Activated CD4-positive, alpha-beta T cell treated with anti-CD3 and anti-CD28 coated beads for 36 hours (primary cell): ENCODE measurements at places on chromosomes 5 and 9. TPM values are rescaled to one million over a fixed set of nuclear protein-coding genes. Genes with fewer than 3 reads are reported as not detected.

DNA sequence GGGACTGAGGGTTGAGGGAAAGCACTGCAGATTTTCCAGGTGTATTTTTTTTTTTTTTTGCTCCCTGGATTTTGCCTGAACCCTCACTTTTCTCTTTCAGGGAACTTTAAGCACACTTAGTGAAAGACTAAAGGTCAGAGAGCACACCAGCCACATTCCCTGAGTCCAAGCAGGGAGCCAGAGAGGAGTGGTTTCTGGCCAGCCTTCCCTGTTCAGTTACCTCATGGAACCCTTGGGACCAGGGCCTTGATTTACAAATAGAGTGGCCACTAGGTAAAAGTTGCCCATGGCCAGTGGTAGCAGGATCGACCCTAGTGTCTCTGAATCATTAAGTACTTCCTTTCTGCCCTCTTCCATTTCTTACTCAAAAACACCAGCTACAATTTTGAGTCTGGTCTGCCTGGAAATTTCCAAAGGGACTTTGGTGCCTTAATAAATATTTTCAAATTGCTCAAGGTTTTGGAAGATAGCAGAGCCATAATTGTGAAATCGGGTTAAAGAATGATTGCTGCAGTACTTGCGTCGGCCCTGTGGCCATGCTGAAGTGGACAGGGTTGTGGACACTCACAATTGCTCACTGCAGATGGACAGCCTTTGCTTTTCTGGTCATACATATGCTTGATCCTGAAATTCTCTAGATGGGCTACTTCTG is 14.5 kb downstream of the PALM2AKAP2 start:
- DNase-seq = no peak

DNA sequence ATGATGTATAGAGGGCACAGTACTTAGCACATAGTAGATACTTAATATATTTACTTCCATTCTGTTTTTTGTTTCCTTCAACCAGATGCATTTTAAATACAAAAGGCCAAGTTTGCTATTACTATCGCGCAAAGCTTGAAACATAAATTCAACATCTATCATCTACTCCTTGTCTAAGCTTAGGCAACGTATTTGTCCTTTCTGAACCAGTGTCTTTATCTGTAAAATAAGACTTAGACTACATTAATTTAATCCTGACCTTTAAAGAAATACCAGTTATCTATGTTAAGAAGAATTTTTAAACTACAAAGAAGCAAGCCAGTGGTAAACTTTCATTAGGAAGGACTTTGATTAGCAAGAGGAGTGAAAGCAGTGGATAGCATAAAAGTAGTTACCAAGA is 173.0 kb downstream of the WDR70 start:
- no peak for DNase-seq

- DNase-seq = no peak
Measured at GRCh38 chr5:169158764-169159163, 142.2 kb downstream of the SLIT3 start.

GRCh38 chr5:127400539-127400938 is 109.9 kb downstream of the MEGF10 start:
- no peak for DNase-seq

- DNase-seq = no peak
Measured at GRCh38 chr5:139186752-139187326, 11.3 kb downstream of the SIL1 start.

DNA sequence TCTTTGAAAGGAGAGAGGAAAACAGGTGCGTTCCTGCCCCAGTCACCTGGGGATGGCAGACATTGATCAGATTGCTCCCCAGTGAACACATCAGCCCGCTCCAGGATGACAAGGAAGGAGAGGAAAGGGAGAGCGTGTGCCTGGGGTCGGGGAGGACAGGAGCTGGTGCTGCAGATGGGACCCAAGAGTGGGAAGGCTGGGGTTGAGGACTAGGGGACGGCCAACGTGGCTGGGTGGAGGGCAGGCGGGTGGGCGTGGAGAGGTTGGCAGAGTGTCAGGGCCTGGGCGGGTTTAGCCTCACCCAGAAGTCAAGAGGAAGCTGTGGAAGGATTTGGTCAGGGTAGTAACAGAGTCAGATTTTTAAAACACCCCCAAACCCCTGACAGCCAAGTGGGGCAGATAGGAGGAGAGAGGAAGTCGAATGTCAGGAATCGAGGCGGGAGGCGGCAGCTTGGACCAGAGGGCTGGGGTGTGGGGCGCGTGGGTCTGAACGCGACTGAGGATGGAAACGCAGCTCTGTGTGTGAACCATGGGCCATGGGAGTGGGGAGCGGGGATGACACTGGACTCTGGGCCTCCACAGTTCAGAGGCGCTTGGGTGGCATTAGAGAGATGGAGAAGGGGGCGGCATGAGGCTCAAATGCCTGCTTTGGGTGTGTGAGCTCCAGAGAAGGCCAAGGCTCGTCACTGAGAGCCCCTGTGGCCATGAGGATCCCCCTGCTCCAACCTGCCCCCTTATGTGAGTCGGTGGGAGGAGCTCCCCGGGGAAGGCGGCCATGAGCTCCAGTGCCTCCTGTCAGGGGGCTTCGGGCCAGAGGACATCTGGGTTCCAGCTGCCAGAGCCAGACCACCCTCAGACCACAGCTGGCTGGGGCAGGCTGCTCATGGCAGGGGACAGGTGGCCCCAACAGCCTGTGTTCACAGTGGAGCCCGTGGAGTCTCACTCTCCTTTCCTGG is 24.6 kb downstream of the LAMC3 start:
- DNase-seq = no peak

- no peak for DNase-seq
Measured at GRCh38 chr5:88142886-88143692, 125.6 kb downstream of the TMEM161B start.

DNA sequence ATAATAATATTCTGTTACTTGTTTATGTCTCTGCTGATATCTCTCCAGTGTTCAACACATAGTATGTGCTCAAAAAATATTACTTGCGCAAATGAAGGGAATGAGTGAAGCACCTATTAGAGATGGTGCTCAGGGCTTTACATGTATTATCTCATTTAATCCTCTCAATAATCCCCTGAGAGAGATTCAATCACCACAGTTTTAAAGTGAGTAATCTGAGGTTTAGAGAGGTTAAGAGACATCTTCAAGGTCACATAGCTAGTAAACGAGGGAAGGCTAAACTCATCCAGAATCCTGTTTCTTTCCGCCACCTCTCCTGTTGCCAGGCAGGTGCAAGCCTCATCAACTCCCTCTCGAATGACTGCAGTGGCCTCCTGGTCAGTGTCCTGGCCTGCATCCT is 82.0 kb downstream of the UGCG start:
- no peak for DNase-seq

- DNase-seq = no peak
Measured at GRCh38 chr9:111919875-111920274, 23.3 kb downstream of the UGCG start.

- no peak for DNase-seq
Measured at GRCh38 chr9:95043826-95044225, 273.7 kb downstream of the FANCC start.

Gene MSMP
- total RNA-seq = 0.39 TPM

GRCh38 chr5:113034182-113034773 is 57.7 kb downstream of the DCP2 start:
- no peak for DNase-seq

DNA sequence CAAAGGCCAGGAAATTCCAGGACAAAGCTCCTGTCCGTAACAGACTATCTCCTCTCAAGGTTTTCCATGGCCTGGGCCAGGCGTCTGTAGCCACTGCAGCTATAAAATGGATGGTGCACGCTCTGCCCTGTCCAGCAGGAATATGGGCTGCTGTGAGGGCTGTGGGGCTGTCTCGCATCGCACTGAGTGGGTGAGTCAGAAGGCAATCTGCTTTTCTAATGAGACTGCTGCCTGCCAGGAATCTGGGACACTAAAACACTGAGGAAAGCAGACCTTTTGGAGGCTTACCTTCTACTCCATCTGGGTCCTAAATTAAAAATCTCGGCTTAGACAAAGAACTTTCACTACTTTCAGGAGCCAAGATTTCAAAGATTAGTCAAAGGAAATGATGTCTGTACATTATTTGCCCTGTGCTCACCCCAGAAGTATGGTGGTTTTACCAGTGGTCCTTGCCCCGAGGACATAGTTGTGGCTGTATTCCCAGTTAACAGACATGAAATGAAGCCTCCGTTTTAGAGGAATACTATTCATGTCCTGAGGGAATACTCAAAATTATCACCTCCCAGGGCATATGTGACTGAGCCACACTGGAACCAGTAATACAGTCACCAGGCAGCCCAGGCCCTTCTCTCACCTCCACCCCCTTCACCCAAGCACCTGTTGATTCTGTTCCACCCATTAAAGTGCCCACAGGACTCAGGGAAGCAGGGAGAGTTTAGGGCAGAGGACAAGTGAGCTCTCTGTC is 56.4 kb downstream of the PFDN1 start:
- no peak for DNase-seq

Gene PCDHGA6
- 0.14 TPM for total RNA-seq

Gene PRKAA1
- 63.9 TPM for total RNA-seq

GRCh38 chr5:35009657-35010056 is 38.1 kb downstream of the AGXT2 start:
- no peak for DNase-seq

DNA sequence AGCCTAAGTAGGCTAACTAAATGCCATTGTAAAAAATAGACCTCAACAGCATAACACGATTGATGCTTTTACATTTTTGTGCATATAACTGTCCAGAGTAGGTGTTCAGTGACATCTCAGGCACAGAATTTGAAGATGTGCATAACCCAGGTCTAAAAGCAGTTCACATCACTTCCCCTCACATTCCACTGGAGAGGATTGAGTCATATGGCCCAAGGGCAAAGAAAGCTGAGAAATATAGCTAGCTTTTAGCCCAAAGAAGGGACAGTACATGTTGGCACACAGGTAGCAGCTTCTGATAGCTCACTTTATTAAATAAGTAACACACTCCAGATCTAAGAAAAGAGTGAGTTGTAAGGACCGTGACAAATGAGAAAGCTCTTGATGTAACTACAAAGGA is 2259.5 kb upstream of the WWC1 start:
- no peak for DNase-seq

Gene SLC25A2
- total RNA-seq = 0.27 TPM
